Stimulated activated CD4-positive, alpha-beta T cell treated with anti-CD3 and anti-CD28 coated beads, Interleukin-15, amount 100 ng/mL, for 1 hour (primary cell): ENCODE measurements at places on chromosomes 6 and 20.

GRCh38 chr6:111737065-111737521, 131.4 kb upstream of the TRAF3IP2 start:
- DNase-seq = no peak

GRCh38 chr20:38404016-38404415, 31.1 kb downstream of the SNHG17 start:
- no peak for DNase-seq

GRCh38 chr20:9409981-9410380, 104.4 kb upstream of the LAMP5 start:
- DNase-seq = no peak

DNA sequence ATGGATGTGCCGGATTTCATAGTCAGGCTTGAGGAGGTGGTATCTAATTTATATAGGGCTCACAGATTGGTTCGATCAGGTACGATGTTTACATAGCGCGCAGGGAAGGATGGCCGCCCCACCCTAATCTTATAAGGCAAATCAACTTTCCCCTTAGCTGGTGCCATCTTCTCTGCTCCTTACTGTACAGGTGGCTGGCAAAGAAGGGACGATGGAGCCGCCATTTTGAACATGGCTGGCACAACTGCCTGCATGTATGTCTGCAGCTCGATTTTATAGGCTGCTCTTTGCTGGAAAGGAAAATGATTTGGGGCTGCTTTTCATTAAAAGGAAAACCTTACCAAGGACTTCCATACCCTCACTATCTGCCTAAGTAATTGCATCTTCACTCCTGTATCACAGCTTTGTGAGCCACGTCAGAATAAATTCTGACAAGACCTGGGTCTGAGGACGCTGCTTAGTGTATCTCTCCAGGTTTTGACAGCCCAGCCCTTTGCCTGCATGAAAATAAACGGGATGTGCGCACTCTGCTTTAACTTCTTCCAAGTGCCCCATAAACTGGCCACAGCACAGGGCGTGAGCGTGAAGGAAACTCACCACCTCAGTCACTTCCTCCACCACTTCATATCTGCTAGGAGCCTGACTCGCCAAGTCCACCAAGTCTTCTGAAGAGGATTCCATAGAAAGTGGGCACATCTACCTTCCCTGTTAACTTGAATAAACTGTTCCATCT, 109.4 kb upstream of the ARMC2 start:
- DNase-seq = no peak

DNA sequence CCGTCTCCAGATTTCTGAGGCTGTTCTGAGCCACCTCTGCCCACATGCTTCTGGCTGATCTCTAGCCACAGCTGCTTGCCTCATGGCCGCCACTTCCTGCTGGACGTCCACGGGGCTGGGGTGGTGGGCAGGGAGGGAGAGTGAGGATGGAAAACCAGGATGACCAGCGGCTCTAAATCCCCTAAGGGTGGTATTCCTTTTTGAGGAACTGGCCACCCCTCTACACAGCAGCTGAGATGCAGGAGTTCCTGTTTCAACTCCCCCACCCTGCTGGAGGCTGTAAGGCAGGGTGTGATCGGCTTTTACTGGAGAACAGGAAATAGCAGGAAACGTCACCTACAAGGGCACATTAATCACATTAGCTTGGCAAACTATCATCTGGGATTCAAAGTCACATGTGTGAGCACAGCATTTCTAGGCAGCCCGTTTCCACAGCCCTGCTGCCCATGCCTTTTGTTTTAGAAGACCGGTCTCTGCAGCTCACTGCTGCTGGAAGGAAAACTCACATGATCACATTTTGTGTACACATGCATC, 181.6 kb upstream of the ECI2 start:
- DNase-seq = no peak
